Spinal cord (tissue), 10 donors: ENCODE measurements at places on chromosomes 5 and 9. TPM values are rescaled to one million over a fixed set of nuclear protein-coding genes. Genes with fewer than 3 reads are reported as not detected.

Gene OR13C9
- total RNA-seq: not detected

Gene IFNA21
- total RNA-seq: not detected

DNA sequence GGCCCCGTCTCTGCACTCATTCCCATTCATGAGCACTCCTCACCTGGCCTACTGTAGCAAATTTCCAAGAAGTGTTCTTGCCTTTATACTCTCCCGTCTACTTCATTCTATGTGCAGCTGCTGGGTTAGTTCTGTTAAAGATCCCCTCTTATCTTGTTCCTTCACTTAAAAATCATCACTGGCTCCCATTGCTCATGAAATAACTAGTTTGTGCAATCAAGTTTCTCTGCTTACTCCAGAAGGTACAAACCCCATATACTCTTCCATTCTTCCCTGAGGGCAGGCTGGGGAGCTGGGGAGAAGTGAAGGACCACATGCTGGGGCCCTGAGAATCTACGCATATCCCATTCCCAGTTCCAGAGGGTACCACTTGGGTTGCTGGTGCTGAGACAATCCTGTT is 84.4 kb upstream of the KLF9 start:
- H3K36me3 ChIP-seq: no peaks in the 10 kb centered on the region
- DNase-seq: no peak
- H3K4me1 ChIP-seq: no peaks in the 10 kb centered on the region
- H3K27me3 ChIP-seq: peaks cover 2% of the 10 kb centered on the region

GRCh38 chr5:91126448-91126847 is 256.7 kb downstream of the ARRDC3 start:
- H3K27ac ChIP-seq: no peak overlapping the region
- H3K36me3 ChIP-seq: no peaks in the 10 kb centered on the region

DNA sequence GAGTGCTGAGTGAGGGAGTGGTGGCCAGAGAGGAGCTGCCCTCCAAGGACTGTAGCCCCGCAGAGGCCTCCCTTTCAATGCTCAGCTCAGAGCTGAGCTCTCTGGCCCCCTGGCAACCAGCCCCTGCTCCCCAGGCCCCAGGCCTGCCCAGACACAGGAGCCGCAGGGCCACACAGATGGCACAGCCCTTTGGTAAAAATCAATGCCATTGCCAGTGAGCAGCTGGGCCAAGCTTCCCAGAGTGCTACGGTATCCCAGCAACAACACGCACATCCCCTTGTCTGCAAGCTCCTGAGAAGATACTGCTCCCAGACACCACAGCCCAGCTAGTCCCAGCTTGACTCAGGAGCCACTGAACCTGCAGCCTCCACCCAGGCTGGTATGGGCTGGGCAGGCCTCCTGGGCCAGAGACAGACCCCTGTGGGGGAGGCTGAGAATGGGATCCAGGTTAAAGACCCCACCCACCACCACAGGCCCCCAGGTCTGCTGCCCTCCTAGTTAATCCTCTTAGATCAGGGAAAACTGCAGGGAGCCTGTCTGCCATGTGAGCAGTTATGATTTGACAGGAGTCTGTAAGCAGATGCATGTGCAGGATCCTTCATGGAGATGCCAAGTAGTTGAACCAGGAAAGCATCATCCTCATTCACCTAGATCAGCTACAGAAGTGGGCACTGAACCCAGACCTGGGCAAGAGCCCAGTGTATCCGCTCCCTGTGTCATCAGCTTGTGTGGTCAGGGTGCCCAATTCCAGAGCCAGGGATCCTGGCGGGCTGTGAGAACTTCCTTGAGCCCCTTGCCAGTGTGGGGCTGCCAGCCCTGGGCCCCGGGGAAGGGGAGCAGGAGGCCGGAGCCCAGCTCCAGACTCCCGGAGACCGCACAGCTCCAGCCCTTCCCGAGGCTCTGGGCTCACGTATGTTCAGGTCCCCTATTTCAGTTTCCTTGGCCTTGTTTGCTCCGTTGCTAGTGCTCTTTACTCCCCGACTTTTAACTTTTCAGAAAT is 26.7 kb upstream of the ADAMTS2 start:
- H3K4me1 ChIP-seq: peaks cover 71% of the 10 kb centered on the region
- DNase-seq: peak; percentile 86

GRCh38 chr9:4550777-4551484 is 60.7 kb downstream of the SLC1A1 start:
- H3K27ac ChIP-seq: no peak overlapping the region
- peaks cover 3% of the 10 kb centered on the region for H3K36me3 ChIP-seq
- no peaks in the 10 kb centered on the region for H3K27me3 ChIP-seq
- peaks cover 11% of the 10 kb centered on the region for H3K4me1 ChIP-seq
- no peak for DNase-seq

DNA sequence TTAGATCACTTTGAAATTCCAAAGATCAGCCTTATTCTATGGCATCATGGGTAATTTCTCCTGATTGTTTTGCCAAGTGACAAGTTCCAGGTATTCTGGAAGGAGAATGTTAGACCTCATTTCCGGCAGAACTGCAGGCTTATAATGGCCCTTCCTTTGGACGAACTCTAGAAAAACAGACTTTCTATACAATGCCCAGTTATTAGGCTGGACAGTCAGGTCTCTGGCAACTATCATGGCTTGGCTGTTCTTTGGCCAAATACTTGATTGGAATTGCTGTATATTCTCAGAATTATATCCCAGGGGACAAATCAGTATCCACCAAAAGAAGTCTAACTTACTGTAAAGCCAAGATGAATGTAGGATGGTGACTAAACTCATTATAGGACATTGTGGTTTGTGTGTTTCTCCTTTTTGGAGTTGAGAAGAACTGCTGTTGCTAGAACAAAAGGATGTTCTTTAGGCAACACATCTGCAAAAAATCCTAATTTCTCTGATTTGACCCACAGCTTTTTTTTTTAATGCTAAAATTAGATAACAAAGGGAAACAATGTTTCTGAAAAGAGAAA is 69.0 kb downstream of the ADAMTSL1 start:
- H3K27ac ChIP-seq: no peak overlapping the region
- H3K27me3 ChIP-seq: no peaks in the 10 kb centered on the region
- no peak for DNase-seq
- no peaks in the 10 kb centered on the region for H3K36me3 ChIP-seq

DNA sequence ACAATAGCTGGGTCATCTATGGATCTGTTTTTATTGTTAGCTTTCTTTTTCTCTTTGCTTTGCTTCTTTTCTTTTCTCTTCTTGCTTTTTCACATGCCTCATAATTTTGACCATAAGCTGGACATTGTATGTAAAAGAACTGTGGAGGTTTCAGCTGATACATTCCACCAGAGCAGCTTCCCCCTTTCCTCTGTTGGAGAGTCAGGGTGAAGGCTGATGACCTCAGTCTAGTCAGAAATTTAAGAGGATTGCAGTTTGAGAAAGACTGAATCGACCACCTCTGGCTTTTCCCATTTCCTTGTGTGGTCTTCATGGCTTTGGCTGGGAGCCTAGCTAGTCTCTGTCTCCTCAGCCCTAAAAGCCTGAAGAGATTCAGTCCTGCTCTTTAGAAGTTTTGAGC is 42.0 kb downstream of the KCNIP1 start:
- no peaks in the 10 kb centered on the region for H3K36me3 ChIP-seq
- DNase-seq: no peak
- H3K27ac ChIP-seq: peak overlapping the region; percentile 36
- H3K4me3 ChIP-seq: no peak overlapping the region

GRCh38 chr9:89351584-89352300 is 33.4 kb downstream of the SECISBP2 start:
- H3K4me3 ChIP-seq: no peak overlapping the region
- no peak overlapping the region for H3K27ac ChIP-seq
- no peaks in the 10 kb centered on the region for H3K4me1 ChIP-seq
- DNase-seq: no peak
- peaks cover 66% of the 10 kb centered on the region for H3K36me3 ChIP-seq
- no peaks in the 10 kb centered on the region for H3K27me3 ChIP-seq

- no peak for DNase-seq
- H3K36me3 ChIP-seq: no peaks in the 10 kb centered on the region
- H3K27ac ChIP-seq: no peak overlapping the region
- H3K4me3 ChIP-seq: no peak overlapping the region
These were observed 395.2 kb upstream of the ZNF462 start for GRCh38 chr9:106467865-106468164.
